Progenitor cell of endocrine pancreas (in vitro differentiated cells): ENCODE measurements at places on chromosomes 7 and 10.

DNA sequence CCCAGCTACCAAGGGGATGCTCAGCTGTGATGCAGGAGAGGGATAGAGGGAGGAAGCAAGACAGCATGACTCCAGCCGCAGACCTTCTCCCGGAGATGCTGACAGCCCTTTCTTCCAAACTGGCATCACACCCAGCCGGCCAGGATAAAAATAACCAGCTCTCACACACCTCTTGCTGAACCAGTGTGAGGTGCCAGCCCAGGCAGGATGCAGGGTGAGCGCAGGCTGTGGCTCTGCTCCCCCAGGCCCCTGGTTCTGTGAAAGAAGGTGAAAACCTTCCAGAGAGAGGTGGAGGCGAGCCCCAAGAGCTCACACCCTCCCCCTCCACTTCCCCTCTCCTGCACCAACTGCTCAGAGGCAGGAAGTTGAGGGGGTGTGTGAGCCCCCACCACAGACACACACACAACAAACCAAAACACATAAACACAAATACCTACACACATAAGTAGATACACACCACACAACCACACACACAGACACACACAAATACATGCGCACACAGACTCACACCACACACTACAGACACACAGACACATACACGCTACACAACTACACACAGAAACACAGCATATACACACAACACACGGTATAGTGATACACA is 4.0 kb downstream of the GPR15LG start:
- DNase-seq, result no peak

- DNase-seq, result no peak
Measured at GRCh38 chr7:17745610-17746009, 194.7 kb downstream of the SNX13 start.

DNA sequence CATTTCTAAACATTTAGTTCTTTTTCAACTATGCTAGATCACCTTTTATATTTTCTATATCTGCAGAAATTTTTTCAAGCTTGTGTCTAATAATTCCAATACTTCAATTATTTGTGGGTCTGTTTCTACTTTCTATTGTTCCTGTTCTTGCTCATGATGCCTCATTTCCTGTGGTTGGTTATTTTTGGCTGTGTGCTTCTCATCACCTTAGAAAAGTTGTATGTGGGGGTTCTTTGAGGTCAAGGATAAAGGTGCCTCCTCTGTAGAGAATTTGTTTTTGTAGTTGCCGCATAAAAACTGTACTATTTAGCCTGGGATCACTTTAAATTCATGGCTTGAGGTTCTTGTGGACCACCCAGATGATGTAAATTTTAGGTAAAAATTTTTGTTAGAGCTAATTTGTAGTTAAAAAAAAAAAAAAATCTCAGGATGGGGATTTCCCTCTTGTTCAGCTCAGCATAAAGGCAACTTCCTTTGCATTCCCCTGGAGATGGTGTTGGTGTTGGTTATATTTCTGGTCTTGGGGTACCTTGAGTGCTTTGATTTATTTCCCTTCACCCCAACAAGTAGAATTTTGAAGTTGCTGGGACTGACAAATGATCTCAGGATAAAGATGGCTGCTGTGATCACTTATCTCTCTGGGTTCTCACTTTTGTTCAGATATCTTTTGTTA is 27.0 kb upstream of the JAZF1 start:
- DNase-seq, result no peak

DNA sequence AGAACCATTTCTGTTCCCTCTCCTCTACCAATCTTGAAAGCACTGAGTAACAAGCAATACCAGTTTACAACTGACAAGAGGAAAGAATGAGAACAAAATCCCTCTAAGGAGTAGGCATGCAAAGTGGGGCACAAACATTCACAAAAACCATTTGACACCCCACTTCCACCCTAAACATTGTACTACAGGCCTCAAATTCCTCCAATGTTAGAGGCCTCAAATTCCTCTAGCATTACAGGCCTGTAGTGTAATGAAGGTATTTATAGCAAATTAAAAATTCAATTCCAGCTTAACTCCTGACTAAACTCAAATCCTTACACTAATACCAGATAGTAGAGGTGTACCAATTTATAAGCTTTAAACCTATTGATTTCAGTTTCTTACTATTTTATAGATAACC is 85.4 kb downstream of the SIRT1 start:
- no peak for DNase-seq

DNA sequence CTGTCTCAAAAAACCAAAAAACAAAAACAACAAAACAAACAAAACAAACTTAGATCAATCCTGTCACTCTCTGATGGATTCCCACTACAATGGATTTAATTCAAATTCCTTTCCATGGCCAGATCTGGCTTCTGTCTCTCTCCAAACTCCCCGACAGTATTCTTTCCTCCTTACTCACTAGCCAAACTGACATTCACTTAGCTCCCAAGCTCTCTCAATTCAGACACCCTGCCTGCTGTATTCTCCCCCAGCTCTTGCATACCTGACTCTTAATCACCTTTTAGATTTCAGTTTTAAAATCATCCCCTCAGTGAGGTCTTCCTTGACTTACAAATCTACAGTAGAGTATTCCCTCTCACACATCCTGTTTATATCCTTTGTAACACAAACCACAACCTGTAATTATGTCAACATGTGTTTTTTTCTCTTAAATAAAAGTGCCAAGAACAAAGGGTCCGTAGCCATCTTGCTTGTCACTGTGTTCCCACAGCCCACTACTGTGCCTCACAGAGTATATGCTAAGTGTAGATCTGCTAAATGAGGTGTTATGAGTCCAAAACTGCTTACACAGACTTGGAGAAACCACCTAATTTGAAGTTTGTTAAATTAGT is 14.4 kb downstream of the HERPUD2 start:
- DNase-seq, result no peak

DNA sequence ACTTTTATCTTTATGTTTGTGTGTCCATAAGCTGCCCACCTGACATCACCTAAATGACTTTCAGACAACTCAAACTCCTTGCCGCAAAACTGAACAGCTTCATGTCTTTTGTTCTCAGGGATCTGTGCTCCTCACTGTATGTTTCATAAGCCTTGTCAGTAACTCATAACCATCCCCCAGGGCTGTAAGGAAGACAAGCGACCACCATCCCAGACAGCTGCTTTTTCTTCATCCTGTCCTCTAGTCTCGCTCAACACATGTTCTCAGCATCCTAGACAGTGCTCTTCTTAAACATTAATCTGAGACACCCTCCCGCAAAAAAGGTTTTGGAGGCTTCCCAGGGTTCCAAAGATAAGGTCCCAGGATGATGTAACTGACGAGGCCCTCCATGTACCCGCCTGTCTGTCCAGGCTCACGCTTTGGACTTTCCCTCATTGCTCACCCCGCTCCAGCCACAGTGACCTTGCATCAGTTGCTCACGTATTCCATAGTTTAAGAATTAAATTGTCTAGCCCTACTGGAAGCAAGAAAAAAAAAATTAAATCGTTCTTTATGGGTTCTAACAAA is 69.8 kb downstream of the MAP3K8 start:
- DNase-seq, result no peak

GRCh38 chr10:85784792-85785191 is 581.8 kb downstream of the GRID1 start:
- no peak for DNase-seq

DNA sequence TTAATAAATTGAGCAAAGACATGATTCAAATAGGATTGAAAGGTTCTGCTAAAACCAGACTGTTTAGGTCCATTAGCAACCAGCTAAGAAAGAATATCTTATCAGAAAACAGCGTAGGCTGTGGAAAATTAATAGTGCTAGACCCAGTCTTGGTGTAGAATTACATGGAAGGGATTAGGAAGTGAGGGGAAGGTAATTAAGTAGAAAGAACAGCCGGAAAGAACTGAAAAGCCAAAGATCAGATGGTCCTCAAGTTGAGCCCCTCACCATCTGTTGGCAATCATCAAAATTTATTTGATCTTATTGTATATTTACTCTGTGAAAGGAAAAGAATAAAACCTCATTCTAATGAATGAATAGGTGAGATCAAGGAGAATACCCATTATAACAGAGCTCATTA is 50.1 kb downstream of the COL1A2 start:
- DNase-seq, result no peak

- DNase-seq, result no peak
Measured at GRCh38 chr10:49484486-49485235, 54.3 kb downstream of the ERCC6 start.

GRCh38 chr7:23450518-23450917 is 19.8 kb downstream of the IGF2BP3 start:
- no peak for DNase-seq

DNA sequence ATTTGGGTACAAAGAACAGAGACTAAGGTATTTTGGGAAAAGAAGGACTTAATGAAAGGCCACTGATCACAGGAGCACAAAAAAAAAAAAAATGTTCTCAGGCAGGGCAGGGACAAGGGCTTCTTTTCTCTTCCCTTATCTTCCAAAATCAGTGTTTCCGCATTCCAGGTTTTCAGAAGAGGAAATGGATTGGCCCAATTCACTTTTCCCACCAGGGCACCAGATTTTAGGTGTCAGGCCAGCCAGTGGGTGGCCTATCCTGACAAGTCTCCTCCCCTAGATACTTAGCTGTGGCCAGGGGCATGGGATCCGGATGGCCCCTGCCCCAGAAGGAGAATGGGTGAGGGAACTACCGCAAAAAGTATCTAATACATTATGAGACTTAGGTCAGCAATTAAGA is 88.9 kb upstream of the WAC start:
- DNase-seq, result no peak

- DNase-seq, result no peak
Measured at GRCh38 chr10:80480852-80481251, 26.7 kb downstream of the TSPAN14 start.

DNA sequence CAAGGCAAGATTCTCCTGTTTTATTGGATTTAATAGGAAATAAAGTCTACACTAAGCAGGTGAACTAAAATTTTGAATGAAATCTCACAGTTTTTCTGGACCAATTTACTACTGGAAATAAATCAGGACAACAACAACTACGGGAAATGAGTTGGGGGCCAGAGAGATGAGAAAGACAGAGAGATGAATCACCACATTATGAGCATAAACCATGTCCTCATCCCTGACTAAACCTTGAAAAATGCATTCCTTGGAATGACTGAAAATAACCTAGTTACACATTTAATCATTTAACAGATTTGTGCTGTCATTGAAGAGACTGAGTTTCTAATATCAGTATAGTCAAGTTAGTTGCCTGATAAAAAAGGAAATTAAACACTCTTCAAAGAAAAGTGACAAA is 608.4 kb upstream of the KCND2 start:
- DNase-seq, result no peak

DNA sequence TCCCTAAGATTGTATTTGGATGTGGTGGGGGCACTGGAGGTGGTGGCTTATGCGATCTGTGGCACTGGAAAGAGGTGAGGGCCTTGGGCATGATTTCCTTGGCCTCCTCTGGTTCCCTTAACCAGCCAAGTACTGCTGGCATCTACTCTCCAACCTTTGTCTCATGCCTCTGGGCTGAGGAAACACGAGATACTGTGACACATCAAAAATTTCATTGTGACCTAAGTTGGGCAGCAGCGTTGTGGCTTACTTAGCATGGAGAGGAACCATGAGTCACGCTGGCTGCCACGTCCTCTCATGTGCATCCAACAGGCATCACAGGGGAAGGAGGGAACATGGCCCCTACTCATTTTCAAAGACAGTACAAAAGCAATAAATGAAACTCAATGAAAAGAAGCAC is 29.7 kb upstream of the GSDME start:
- DNase-seq, result no peak

- DNase-seq, result no peak
Measured at GRCh38 chr7:137771273-137771672, 75.5 kb downstream of the DGKI start.

GRCh38 chr7:75055830-75056772 is 17.5 kb downstream of the RCC1L start:
- DNase-seq, result no peak

DNA sequence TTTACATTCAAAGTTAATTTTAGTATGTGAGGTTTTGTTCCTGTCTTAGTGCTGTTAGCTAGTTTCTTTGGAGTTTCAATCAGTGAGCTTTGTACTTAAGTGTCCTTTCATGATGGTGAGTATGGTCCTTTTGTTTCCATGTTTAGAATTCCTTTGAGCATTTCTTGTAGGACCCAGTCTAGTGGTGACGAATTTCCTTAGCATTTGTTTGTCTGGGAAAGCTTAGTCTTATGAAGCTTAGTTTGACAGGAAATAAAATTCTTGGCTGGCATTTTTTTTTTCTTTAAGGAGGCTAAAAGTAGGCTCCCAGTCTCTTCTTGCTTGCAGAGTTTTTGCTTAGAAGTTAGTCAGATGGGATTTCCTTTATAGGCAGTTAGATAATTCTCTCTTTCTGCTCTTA is 209.2 kb upstream of the SEMA3C start:
- DNase-seq, result no peak

DNA sequence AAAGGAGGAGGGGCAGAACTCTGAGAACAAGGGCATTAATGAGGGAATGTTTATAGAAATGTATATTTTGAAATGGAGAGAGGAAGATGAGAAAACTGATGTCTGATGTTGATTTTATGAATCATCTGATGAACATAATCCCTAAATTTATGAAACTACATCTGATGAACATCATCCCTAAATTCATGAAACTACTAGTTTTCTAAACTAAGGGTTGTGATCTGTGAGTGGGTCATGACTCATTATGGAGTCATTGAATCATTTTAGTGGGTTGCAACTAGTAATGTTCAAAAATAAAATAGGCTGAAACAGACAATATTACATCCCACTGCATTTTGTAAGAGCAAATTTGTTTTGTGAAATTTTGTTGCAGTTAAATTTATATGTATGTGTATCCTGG is 442.6 kb upstream of the TEX47 start:
- DNase-seq, result no peak

DNA sequence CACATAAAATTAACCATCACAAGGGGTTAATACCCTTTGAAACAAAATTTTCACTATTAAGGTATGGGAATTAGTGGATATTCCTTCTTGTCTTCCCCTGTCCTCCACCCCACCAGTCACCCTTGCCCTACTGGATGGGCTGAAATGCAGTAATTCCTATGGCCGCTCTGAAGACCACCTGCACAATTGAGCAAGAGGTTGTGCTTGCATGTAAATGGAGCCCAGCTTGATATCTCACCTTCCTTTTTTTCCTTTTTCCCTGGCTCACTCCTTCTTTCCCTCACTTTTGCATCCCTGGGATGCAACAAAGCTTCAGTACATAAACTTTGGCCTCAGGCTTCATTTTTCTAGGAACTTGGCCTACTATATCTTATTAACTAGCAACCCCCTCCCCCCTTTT is 184.6 kb downstream of the SNX10 start:
- DNase-seq, result no peak

GRCh38 chr10:95394161-95394880 is 103.5 kb upstream of the PDLIM1 start:
- DNase-seq, result no peak

- no peak for DNase-seq
Measured at GRCh38 chr10:42874713-42875387, 92.3 kb downstream of the BMS1 start.

- no peak for DNase-seq
Measured at GRCh38 chr7:111212857-111213523, 122.1 kb downstream of the LRRN3 start.

- DNase-seq, result no peak
Measured at GRCh38 chr7:52269669-52270068, 765.8 kb upstream of the POM121L12 start.

- DNase-seq, result peak; percentile 62
Measured at GRCh38 chr7:38368191-38368605, 94.8 kb upstream of the TARP start.
